G401 (cell line): ENCODE measurements at places on chromosomes 1 and 21. TPM values are rescaled to one million over a fixed set of nuclear protein-coding genes. Genes with fewer than 3 reads are reported as not detected.

- no peak for DNase-seq
Observed at GRCh38 chr1:208855403-208855802, 611.2 kb upstream of the PLXNA2 start.

DNA sequence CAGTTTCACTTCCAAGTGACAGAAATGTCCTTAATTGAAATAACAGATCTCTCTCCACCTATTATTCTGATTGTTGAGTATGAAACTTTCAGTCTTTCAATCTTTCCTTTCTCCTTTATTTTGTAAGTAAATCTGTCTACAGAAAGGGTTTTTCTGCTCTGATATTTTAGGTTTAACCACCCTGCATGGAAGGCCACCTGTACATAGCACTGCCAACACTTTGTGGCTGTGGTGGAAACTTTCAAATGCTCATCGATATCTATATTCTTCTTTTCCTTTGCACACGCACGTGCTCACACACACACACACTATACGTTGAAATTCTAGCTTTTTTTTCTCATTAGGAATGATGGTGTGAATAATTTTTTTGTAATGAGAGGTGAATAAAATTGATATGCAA is 1179.3 kb downstream of the KCNT2 start:
- no peak for DNase-seq

- DNase-seq: no peak
Observed at GRCh38 chr1:179547021-179547535, 28.7 kb downstream of the NPHS2 start.

DNA sequence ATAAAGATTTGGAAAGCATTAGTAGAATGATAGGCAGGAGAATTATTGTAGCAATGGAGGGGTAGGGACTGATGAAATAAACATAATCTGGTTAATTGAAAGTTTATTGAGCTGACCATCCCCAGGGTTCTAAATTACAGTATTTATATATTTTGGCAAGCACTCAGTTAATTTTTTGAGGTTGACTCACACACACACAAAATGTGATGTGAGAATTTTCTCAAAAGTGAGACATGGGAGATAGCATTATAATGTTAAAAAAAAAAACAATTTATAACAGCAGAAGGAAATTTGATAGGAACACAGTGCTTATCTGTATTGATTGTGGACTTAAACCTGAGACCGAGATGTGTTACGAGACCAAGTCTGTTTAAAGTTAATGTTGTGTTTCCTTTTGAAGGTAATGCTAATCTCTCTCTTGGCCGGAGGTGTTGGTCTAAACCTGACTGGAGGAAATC is 24.6 kb downstream of the TRIM45 start:
- DNase-seq: no peak

GRCh38 chr1:51519865-51520699 is 1.0 kb upstream of the EPS15 start:
- DNase-seq: no peak

DNA sequence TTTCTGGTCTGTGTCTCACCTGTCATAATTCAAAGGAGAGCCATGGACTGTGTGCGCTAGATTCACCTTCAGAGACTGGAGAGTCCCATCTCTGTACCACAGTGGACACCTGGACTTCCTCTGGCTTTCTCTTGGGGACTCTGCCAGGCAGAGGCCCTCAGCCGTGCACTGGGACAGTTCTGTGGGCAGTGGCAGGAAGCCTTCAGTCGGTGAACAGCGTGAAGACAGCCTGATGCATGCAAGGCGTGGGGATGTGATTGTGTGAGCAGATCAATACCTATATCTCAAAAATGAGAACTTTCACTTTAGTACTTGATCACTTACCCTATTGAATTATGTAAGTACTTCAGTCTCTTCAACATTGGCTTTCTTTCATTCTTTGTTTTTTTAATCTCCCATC is 245.3 kb downstream of the DISC1 start:
- no peak for DNase-seq

GRCh38 chr1:228304225-228304624 is 96.4 kb downstream of the OBSCN start:
- no peak for DNase-seq

DNA sequence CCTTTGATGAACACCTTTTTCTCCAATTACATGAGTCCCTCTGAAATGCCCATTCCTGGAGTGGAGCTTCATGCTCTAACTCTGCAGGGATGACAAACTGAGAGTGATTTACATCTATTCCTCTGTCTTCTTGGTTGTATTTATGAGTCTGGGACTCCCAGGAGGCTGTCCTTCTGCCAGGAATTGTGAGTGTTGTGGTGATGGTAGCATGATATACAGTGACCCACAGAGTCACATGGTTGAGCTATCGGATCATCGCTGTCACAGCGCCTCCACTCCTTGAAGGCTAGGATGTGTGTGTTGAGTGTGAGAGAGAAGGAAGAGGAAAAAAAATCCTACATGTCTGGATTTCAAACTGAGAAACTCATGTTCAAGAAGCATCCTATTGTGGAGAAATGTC is 163.4 kb upstream of the CACNA1E start:
- no peak for DNase-seq

- no peak for DNase-seq
Observed at GRCh38 chr1:8384088-8384487, 66.2 kb downstream of the SLC45A1 start.

DNA sequence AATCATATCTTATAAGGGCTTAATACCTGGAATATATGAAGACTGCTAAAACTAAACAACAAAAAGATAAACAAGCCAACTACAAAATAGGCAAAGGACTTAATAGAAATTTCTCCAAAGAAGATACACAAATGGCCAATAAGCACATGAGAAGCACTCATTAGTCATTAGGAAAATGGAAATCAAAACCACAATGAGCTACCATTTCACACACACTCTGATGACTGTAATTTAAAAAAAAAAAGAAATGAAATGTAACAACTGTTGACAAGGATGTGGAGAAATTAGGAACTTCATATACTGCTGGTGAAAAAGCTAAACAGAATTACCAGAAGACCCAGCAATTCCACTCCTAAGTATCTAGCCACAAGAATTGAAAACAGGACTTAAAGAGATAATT is 374.2 kb upstream of the ZP4 start:
- no peak for DNase-seq

DNA sequence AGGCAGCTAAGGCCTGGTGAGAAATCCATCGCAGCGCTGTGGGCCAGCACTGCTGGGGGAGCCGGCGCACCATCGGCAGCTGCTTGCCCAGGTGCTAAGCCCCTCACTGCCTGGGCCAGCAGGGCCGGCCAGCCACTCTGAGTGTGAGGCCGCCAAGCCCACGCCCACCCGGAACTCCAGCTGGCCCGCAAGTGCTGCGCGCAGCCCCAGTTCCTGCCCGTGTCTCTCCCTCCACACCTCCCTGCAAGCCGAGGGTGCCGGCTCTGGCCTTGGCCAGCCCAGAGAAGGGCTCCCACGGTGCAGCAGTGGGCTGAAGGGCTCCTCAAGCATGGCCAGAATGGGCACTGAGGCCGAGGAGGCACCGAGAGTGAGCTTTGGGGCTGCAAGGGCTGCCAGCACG is 64.4 kb downstream of the EBNA1BP2 start:
- DNase-seq: no peak

DNA sequence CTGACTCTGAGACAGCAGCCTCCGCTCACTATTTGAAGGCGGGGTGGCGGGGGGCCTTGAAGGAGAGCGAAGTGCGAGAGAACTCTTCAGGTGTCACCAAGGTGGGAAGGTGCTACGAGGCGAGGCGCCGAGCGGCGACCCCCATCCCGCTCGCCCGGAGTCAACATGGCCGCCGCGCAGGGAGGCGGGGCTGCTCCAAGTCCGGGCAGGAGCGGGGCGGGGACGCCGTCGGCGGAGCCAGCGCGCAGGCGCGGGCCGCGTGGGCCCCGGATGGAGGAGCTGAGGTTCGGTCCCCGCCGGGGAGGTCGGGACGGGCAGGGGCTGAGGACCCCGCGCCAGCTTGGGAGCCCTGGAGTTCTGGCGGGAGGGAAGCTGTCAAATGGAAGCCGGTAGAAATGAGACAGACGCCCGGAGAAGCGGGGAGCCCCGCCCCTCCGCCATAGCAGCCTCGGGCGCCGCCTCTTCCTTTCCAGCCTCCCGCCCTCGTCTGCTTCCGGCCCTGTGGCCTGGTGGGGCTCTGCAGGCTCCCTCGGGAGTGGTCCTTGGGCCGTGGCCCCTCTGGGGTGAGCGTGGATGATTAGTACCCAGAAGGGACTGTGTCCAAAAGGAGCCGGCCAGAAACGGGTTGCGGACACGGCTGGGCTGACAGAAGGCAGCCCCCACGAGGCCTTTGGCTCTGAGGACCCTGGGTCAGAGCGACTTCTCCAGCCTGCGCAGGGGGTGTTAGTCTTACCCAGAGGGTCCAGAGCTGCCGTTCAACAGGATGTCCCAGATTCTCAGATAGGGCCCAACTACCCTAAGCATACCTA is at the start of gene PIGV:
Gene PIGV, plus strand, starts transcription at position 245 of the 809 bp plus-strand sequence. CDS start 2,866 bp downstream, outside the sequence.
- DNase-seq: peak; percentile 88

DNA sequence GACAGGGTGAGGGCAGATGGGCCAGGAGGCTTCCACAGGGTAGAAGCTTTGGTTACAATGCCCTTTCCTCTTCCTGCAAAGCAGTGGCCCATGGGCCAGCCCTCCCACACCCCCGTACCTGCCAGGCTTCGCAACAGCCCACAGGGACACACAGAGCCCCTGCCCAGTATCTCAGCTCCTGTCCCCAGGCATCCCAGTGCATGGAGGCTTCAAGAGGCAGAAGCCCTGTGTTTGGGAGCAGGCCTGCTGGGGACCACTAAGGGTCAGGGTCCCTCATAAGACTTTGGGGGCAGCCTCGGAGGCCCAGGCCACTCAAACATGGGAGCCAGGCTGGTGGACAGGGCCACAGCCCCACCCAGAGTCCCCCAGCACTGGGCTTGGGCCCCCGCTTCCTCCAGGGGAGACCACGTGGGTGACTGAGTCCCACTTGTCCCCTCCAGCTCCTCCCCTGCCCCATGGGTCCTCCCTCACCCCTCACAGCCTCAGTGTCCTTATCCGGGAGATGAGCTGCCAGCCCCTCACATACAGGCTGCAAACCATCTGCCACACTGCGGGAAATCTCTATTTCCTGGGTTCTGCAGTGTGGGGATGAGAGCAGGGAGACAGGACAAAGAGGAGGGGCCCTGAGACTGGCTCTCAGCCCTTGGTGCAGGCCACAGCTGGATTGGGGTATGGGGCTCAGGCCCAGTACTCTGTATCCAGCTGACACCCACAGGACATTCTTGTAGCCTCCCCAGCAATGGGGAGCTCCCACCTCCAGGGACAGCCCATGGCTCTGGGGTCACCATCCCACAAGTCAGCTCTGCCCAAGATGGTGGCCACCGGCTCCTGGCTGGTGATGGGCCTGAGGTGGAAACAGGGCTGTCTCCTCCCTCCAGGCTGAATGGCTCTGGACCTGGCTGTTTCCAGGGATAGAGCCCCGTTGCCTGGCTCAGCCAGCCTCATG is 50.7 kb downstream of the WNT9A start:
- DNase-seq: no peak

DNA sequence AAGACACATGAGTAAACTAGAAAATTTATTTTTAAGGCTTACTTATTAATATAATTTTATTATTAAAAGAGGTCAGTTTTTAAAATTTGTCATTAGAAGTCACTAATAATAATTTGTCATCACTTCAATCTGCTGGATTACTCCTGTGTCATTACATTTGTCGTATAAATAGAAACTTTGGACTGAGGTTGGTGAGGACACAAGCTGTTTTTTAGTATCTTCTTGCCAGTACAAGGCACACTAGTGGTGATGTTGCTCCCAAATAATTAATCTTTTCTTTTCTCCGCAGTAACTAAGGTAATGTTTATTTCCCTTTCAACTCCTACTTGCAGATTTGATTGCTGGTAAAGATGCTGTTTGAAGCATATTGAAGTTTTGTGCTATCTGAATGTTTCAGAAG is 59.4 kb upstream of the TENT5C start:
- no peak for DNase-seq

- peak; percentile 46 for DNase-seq
Observed at GRCh38 chr1:43206600-43207228, 34.6 kb downstream of the CFAP57 start.

GRCh38 chr21:38392661-38393060 is 105.6 kb downstream of the ERG start:
- no peak for DNase-seq

The C1orf115 gene
- 0.81 and 1.4 TPM in 2 replicates for total RNA-seq

The FCRL6 gene
- not detected in 2 replicates for total RNA-seq

The EFCAB7 gene
- 4.6 and 7.6 TPM in 2 replicates for total RNA-seq

The ANGPTL3 gene
- total RNA-seq: not detected in 2 replicates

The NBPF10 gene
- total RNA-seq: 0.20 and 0.55 TPM in 2 replicates

The C1QB gene
- total RNA-seq: not detected in 2 replicates
